ENCODE measurements at places on chromosomes 16 and 17.

- DNase-seq: peak; percentile 81
Measured at GRCh38 chr17:143785-144281, 6.5 kb downstream of the SCGB1C2 start.

DNA sequence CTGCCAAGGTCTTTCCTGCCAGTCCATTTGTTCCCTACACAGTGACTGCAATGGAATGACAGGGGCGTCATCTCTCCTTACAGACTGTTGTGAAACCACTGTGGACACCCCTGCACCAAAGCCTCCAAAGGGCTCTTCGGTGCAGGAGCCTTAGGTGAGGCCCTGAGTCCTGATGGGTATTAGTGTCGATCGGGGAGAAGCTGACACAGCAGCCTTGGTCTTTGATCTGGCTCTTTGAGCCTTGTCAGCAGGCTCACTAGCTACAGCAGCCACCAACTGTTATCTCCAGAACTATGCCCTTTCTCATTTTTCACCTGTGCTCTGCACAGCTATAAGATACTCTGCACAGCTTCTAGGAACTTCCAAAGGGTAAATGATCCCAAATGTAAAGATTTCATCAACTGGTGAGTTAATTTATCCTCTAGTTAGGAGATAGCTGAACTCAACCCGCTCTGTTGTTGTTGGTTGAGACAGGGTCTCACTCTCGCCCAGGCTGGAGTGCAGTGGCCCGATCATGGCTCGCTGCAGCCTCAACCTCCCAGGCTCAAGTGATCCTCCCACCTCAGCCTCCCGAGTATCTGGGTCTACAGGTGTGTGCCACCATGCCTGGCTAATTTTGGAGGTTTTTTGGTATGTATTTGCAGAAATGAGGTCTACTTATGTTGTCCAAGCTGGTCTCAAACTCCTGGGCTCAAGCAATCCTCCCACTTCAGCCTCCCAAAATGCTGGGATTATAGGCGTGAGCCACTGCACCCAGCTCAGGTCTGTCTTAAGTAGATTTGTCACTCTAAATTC is 19.7 kb downstream of the G6PC1 start:
- no peak for DNase-seq

DNA sequence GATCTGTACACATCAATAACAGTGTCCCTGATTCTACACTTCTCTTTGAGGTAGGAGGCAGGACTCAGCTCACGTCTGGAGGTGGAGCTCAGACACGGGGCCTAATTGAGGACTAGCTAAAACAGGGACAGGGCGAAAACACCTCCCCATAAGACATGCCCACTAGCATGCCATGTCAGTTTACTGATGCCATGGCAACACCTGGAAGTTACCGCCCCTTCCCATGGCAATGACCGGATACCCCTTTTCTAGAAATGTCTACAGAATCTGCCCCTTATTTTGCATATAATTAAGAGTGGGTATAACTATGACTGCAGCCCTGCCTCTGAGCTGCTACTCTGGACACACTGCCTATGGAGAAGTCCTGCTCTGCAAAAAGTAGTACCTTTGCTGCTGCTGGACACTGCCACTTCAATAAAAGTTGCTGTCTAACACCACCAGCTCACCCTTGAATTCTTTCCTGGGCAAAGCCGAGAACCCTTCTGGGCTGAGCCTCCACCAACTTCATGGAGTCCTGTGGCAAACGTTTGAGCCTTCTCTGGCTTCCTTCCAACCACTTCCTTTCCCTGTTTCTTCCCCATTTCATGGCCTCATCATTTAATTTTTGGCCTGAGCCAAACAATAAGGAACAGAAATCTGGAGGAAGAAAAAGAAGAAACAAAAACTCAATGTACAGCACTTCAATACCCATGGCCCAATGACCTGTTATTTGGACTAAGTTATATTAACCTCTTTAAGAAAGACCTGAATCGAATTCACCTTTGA is 21.0 kb downstream of the PHB1 start:
- no peak for DNase-seq

GRCh38 chr17:37720989-37721388 is 23.9 kb downstream of the HNF1B start:
- DNase-seq: no peak

- no peak for DNase-seq
Measured at GRCh38 chr17:28760601-28761562, 17.1 kb downstream of the TRAF4 start.

- no peak for DNase-seq
Measured at GRCh38 chr16:24174957-24175356, 81.2 kb upstream of the CACNG3 start.

DNA sequence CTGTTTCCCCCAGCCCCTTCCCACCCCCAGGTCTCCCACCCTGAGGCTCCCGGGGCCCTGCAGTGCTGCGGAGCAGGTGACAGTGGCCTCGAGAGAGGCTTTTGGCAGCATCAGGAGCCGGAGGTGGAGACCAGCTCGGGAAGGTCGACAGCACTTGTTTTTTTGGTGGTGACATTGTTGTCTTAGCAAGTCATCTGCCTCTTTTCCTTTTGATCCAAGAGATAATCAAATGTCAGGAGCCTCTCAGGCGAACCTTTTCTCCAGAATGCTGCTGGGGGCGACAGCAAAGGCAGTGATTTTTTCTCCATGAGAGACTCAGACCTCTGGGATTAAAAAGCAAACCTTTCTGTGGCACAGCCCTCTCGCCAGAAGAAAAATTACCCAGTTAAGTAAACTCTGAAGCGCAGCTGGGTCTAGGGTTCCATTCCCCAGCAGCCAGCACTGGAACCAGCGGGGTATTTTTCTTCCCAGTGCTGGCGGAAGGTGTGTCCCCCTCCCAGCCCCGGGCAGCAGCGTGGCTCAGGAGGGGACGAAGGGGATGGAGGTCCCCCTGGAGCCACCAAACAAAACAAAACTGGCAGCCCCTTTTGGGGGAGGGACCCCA is 37.2 kb downstream of the GRIN2C start:
- DNase-seq: no peak

DNA sequence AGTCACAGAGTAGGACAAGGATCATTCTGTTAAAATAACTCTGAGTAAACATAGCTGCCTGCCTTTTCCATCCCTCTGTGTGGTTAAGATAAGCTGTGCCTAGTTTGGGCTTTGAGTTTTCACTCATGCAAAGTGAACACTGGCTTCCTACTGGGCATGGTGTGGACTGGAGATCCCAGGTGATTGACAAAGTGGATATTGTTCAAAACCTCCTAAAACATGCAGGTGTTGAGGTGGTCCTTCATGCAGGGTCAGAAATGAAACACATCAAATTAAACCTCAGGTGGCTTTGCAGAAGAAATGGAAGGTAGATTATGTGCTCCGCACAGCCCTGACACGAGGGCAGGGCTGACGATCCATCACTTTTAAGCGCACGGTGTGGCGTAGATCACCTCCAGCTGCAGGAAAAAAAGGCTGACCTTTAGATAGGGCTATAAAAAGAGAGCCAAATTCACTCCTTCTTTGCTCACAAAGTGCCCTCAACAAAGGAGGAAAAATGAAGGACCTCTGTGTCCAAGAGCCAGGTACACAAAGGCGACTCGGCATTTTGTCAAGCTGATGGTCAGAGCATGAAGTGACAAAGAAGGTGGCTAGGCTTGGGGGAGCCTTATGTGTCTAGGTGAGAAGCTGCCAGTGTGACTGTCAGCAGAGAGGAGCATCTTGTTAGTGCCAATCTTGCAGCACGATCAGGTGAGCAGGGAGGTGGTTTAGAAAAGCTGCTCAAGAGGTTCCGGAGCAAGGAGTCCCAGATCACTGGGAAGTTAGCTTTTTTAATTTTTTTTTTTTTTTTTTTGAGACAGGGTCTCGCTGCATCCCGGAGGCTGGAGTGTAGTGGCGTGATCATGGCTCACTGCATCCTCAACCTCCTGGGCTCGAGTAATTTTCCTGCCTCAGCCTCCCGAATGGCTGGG is 19.9 kb upstream of the ITPRIPL2 start:
- DNase-seq: no peak

DNA sequence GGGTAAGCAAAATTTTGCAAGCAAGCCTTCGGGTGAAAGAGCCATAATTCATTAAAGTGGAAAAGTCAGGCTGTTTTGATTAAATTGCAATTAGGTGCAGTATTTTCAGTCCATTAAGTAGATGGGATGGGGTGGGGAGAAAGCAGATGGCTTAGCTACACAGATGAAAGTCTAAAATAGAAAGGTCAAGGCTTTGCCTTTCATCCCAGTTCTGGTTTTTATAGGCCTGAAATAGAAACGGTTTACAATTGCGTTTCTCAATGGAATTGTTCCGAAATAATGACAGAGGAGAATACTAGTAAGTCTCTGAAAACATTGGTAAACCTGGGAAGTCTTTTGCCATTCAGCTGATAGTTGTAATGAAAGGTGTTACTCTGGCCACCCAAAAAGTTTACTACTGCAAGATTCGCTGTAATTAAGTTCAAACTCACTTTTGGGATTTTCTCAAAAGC is 1.5 kb downstream of the PPM1E start:
- DNase-seq: no peak

DNA sequence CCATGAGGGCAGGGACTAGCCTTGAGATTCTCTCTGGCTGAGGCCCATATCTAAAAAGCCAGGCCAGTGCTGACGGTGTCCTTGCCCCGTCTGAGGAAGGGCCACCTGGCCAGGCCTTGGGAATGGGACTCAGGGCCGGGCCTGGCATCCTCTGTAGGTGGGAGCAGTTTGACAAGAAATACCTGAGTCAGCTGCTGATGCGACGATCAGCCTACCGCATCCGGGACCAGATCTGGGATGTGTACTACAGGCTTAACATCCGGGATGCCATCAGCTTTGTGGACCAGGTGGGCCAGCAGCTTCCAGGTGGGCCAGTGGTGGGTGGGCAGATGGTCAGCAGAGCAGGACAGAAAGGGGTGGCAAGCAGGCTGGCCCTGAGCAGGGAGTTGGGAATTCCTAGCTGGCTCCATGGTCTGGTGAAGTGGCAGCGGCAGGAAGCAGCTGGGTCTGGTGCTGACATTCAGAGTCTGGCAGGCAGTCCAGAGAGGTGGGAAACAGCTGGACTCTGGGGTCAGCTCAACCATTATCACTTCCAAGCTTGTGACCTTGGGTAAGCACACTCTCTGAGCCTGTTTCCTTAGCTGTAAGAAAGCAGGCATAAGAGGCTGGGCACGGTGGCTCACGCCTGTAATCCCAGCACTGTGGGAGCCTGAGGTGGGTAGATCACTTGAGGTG is 9.5 kb downstream of the SLC9A5 start:
- no peak for DNase-seq

DNA sequence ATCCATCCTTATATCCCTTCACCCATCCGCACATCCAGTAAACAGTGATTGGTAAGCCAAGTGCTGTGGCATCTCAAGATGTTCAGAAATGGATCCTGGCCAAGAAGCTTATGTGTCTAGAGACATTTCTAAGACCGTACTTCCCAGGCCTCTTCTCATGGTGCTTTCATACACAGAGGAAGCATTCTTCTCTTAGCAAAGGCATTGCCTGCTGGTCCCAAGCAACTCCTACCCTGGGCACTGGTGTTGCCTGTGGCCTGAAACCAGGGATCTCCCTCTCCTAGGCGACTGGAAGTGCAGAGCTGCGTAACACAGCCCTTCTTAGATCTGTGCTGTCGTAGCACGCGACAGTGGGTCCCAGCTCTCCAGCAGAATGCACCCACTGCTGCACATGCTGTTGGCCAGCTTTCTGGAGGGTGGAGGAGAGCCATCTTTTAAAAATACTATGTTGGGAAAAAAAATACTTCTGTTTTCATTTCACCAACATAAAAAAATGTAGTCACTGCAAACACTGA is 182.9 kb downstream of the CCDC182 start:
- DNase-seq: no peak

- no peak for DNase-seq
Measured at GRCh38 chr16:16025214-16025968, 76.0 kb downstream of the ABCC1 start.

- DNase-seq: no peak
Measured at GRCh38 chr16:83799336-83799735, 8.4 kb upstream of the HSBP1 start.

DNA sequence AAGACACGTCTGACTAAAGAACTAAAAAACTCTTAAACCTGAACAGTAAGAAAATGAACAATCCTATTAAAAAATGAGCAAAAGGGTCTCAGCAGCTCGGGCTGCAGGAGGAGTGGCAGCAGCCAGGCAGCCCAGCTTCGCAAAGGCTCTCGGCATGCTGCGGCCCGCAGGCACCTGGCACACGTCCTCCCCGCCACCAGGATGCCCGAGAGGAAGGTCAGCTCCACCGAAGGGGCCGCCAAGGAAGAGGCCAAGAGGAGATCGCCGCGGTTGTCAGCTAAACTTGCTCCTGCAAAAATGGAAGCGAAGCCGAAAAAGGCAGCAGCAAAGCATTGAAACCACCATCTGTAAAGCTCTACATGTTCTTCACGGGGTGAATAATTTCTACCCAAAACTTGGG is 173.5 kb downstream of the BCAS3 start:
- no peak for DNase-seq

- DNase-seq: no peak
Measured at GRCh38 chr17:50292465-50292864, 18.2 kb downstream of the TMEM92 start.

DNA sequence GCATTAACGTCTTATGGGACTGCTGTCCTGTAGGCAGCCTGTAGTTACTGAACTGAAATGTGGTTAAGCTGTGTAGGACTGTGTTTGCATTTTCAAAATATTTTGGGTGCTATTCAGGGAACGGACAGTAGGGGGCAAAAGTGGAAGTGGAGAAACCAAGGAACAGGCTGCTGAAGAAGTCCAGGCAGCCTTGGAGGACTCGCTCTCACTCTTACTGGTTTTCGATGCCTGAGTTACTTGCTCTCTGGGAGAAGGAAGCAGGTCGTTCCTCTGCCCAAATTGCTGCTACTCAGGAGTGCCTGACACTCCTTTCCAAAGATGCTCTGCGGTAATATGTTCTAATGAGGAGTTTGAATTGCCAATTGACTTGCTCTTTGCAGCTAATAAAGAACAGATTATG is 64.5 kb upstream of the RBFOX1 start:
- DNase-seq: peak; percentile 29

Data from hindlimb muscle (tissue), 1 donor.